NCI-H2227 treated with DMSO at 0.1 percent for 48 hours (cell line): ENCODE measurements at places on chromosomes 13 and 19.
A peak's percentile ranks its signal among the peaks of the same experiment; 100 is the strongest.

GRCh38 chr13:34897220-34897619 is 44.9 kb upstream of the NBEA start:
- DNase-seq, result no peak

DNA sequence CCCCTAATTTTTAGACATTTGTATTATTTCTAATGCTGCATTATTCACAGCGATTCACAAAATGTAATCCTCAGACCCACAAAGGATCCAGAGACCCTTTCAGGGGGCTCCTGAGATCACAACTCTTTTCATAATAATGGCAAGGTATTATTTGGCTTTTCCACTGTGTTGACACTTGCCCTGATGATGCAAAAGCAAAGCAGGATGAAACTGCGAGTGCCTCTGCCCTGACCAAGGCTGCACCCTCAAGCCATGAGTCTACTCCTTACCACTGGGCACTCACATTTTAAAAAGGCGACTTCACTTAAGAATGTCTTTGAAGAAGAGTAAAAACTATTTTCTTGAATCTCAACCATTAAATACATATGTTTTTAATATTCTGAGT is 11.4 kb downstream of the ELF1 start:
- DNase-seq, result no peak

DNA sequence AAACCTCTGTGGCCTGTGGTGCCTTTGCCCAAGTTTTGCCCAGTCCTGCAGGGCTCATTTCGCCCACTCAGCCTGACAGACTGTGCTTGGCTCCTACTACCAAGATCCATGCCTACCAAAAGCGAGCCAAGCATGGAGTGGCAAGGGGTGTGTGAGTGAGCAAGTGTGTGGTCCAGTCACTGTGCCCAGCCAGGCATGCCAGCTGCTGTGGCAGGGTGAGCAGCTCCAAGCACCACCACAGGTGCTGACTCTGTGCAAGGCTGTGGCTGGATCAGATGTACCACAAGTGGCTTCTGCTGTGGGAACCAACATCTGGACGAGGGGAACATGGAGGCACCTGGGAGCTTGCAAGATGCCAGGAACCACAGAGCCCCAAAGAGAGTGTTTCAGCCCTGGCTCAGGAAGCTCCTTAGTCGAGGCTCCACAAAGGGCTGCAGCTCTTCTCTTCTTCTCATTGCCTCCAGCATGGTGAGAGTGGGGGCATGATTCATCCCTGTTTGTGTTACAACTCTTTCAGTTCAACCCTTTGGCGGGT is 1564.2 kb upstream of the MIR17HG start:
- no peak for DNase-seq

DNA sequence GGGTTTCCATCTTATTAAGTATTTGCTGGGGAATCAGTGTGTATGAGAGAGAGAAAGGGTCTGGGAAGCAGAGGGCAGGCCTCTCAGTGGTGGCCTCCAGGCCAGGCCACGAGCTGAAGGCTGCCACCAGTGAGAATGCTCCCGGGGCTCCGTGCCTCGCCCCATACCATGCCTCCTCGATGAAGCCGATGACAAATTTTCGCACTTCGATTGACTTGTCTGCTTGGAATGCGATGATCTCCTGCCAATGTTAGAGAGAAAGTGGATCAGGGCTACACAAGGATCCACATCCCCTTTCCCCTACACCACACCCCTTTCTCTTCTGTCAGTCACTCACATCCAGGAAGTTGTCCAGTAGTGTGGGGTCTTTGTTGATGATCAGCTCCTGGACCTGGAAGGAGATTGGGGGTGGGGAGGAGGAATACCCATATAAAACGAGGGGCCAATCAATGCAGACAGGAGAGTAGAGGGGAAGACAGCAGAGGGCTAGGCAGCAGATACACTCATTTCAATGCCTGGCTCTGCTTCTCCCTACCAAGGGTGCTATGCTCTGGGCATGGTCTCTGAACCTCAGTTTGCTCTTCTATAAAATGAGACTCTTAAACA is 10.7 kb downstream of the SYMPK start:
- DNase-seq, result no peak

DNA sequence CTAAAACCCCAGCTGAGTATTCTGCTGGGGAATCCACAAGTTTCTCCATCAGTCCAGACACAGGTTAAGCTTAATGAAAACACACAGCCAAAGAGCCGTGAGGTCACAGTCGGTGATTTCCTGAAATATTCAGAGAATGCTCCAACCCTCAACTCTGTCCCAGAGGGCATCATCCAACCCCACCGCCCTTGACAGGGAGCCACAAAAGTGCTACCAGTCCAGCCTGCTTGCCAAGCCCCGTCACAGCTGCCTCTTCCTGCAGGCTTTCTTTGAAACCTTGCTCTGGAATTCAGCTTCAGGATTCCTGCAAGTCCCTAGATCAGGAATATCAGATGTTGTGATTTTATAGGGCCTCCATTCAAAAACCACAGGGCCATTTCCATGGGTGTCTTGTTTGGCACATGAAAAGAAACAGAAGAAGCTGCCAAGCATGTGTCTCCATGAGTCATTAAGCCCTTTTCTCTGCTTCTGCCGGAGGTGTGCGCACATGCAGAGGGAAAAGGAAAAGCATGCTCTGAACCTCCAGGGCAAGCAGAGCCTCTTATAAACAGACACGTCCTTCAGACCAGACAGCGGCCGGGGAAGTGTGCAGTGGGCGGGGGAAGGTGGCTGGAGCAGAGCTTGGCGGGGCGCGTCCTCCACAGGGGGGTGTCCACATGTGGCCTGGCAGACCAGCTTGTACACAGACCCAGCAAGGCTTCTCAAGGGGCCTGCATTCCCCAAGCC is 164.7 kb downstream of the KATNAL1 start:
- DNase-seq, result no peak

DNA sequence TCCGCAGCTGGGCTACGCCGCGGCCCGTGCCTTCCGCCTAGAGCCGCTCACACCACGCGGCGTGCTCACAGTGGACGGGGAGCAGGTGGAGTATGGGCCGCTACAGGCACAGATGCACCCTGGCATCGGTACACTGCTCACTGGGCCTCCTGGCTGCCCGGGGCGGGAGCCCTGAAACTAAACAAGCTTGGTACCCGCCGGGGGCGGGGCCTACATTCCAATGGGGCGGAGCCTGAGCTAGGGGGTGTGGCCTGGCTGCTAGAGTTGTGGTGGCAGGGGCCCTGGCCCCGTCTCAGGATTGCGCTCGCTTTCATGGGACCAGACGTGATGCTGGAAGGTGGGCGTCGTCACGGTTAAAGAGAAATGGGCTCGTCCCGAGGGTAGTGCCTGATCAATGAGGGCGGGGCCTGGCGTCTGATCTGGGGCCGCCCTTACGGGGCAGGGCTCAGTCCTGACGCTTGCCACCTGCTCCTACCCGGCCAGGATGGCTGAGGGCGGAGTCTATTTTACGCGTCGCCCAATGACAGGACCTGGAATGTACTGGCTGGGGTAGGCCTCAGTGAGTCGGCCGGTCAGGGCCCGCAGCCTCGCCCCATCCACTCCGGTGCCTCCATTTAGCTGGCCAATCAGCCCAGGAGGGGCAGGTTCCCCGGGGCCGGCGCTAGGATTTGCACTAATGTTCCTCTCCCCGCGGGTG is 7.4 kb downstream of the DBP start:
- DNase-seq, result no peak

GRCh38 chr19:18049385-18049784 is 37.3 kb downstream of the IL12RB1 start:
- no peak for DNase-seq

- DNase-seq, result no peak
These were observed 630 bp downstream of the RAP2A start for GRCh38 chr13:97434397-97435201.

- no peak for DNase-seq
These were observed 99.2 kb downstream of the ANKRD10 start for GRCh38 chr13:110815471-110816204.

DNA sequence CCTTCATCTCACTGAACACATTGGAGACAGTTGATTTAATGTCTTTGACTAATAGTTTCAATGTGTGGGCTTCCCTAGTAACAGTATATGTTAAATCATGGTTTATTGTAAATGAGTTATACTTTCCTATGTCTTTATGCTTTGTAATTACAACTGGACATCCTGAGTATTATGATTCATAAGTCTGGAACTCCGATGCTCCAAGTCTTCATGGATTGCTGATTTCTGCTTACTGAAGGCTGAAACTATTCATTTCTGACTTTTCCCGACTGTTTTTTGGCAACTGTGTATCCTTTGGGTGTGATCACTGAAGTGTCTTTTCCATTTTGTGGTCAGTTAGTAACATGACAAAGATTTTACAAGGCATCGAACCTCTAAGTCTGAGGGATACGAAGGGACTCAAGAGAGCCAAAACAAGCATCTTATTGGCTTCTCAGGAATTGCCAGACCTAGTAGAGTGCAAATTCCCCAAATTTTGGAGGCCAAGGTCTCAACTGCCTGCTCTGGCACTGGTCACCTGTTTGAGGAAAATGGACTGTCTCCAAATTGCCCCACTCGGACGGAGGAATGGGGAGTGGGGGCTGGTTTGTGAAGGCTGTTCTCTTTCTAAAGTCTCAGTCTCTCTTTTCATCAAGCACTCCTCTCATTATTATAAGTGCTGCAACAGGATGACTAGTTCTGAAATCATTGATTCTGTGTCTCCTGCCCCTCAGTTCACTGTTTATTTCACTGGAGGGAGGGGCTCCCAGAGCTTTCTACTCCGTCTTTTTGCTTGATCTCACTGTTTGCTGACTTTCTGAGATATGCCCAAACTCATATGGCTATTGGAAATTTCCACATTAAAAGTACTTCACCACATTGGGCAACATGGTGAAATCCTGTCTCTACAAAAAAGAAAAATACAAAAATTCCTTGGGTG is 20.2 kb upstream of the CD70 start:
- DNase-seq, result no peak

DNA sequence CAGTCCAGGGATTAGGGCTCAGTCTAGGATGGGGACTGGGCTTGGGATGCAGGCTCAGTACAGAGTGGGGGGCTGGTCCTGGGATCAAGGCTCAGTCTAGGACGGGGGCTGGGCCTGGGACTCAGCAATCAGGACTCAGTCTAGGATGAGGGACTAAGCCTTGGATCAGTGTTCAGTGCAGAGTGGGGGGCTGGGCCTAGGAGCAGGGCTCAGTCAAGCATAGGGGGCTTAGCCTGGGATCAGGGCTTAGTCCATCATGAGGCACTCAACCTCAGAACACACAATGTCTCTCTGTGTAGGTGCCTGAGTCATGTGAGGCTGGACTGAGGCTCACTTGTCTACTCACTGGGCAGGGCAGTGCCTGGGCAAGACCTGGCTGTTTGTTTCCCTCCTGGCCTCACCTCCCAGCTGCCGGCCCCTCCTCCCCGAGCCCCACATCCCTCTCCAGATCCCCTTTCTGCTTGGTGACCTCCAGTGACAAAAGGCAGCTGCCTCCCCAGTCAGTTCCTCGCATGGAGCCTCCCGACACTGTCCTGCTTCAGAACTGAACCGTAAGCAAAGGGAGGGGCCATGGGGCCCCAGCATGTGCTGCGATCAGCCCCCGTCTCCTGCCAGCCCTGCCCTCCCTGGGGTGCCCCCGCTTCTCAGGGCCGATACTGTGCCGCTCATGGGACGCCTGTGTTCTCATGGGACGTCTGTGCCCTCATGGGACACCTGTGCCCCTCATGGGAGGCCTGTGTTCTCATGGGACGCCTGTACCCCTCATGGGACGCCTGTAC is 6.5 kb upstream of the S1PR4 start:
- no peak for DNase-seq

GRCh38 chr19:44968670-44969069 is 13.5 kb downstream of the CLPTM1 start:
- DNase-seq, result peak; percentile 23

DNA sequence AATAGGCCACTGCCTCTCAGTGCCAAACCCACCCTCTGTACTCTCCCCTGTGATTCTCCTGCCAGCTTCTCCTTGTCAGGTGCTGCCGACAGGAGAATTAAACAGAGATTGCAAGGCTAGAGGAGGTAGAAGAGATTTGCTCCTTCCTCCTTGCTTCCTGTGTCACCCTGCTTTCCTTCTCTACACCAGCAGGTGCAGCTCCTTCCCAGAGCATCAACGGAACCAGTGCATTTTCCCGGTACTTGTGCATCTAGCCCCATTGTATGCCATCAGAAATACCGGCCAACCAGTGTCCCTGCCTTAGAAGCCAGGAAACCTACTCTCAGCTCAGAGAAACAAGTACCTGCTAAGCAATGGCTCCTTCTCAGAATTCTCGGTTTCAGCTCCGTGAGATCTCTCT is 253.2 kb downstream of the SUCLA2 start:
- no peak for DNase-seq

GRCh38 chr13:50646070-50646469 is 197.4 kb downstream of the DLEU7 start:
- DNase-seq, result no peak

GRCh38 chr13:88142653-88143052 is 471.5 kb downstream of the SLITRK5 start:
- DNase-seq, result no peak

- DNase-seq, result no peak
These were observed 12.7 kb downstream of the FARP1 start for GRCh38 chr13:98155475-98156109.

- DNase-seq, result no peak
These were observed 1690.0 kb downstream of the PCDH9 start for GRCh38 chr13:65540175-65540574.

DNA sequence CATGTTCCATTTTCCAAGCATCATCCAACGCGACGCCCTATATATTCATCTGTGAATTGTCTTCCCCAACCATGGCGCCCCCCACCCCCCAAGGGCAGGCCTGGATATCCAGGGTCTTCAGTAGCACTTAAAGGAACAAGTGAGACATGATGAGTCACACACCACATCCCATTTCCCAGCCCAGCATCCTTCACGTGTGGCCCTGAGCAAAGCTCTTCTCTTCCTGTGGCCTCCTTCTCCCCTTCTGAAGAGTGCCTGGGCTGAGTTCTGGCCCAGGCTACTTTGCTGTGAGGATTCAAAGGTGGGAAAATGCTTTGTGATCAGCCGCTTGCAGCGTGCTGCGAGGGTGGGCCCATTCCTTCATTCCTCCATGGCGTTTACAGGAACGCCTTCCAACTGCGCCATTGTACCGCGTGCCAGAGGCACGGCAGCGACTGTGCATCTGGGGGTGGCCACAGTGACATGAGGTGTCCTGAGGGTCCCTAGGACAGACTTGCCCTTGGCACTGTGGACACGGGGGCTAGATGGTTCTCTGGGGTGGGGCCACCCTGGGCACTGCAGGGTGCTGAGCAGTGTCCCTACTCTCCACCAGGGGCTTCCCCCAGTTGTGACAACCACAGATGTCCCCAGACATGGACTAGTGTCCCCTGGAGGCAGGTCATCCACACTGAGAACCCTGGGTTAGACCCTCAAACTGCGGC is 11.7 kb downstream of the PLIN4 start:
- no peak for DNase-seq
